ENCODE measurements at places on chromosomes 5 and 9.

DNA sequence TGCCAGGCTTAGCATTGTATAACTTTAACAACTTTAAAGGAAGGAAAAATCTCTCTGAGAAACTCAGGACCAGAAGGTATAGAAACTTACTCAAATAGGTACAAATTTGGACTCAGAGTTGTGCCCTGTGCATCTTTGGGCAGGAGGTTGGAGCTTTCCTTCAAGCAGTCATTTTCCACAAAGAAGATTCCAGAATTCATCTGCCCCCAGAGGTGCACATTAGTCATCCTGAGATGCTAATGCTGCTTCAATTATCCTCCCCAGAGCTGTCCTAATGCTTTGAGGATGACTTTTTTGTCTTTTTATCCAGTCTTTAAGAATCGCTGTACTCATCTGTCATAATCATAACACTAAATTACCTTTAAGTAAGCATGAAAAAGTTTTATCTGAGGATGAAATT lies 243.0 kb upstream of the WWC1 start:
- no peak for DNase-seq

DNA sequence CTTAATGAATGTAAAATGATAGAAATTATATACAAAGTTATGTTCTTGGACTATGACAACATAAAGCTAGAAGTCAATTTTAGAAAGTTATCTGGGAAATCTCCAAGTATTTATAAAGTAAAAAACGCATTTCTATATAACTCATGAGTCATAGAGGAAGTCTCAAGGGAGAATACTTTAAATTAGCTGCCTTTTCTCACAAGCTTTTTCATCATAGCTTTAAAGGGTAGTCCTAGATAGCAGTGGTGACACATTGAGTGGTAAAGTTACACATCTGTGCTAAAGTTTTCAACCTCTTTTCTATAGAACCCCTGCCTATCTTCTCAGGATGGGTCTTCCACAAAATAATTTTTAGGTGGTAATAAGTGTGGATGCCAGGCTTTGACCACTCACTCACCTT lies 598.3 kb upstream of the FAM174A start:
- DNase-seq, result no peak

DNA sequence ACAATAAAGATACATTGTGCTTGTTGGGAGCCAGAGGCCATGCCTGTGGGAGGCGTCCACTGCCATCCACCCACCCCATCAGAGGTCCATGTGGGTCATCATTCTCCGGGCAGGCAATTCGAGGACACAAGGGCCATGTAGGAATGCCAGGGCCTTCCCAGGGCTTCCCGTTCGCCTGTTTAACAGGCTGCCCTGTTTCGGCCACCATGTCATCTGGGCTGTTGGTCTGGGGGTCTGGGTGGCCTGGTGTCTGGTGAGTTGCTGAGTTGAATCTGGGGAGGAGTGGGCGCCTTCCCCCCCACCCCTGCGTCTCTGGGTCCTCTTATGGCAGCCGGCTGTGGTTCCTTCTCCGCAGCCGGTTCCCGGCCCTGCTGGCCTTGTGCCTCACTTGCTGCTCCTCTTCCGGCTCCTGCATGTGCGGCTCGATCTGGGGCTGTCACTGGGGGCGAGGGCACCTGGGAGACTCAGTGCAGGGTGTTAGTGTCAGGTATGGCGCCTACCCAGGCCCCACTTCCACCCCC lies 117.4 kb downstream of the WNK2 start:
- DNase-seq, result no peak

GRCh38 chr9:108377382-108377781 lies 478.4 kb downstream of the ACTL7B start:
- no peak for DNase-seq

- DNase-seq, result no peak
Observed at GRCh38 chr9:121604242-121604641, 47.2 kb upstream of the DAB2IP start.

- no peak for DNase-seq
Observed at GRCh38 chr5:107149243-107150005, 521.3 kb downstream of the EFNA5 start.

GRCh38 chr9:111691672-111692329 lies 30.4 kb downstream of the GNG10 start:
- DNase-seq, result peak; percentile 8

DNA sequence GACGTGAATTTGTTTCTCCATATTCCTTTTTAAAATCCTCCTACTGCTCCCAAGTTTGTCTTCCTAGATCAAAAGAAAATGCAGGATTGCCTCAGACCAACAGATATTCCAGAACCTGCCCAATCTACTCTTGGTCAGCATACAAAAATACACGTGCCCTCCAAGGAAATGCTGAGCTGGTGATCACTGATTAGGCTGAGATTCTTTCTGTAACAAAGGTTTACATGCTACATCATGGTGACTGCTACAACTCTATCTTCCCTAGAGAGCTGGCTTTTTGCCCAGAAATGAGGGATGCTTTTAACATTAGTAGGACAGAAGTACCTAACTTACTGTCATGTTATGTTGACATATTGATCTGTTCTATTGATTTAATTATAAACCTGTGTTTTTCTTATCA lies 35.5 kb downstream of the OR2Y1 start:
- DNase-seq, result no peak

DNA sequence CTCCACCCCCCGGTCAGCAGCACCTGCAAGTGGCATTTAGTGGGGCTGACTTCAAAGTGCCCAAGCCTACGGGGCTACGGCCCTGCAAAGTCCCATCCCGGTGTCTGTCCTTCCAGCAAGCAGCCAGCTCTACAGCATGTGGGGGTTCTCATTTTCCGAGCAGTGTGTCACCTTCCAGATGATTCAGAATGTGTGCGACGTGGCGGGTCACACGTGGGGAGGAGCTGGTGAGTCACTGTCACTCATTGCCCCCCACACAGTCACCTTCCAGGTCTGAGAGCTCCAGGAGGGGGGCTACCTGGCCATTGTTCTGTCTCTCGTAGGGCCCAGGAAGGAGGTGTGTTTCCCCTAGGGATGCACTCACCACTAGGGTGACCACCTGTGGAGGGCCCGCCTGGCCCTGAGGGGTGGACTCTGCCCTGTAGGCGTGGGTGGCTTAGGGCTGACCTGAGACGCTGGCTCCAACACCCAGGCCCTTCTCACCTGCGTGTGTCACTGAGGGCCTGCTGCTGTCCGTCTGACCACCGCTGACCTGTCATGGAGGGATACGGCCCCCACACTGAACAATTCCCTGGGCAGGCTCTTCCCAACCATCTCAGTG lies 70.2 kb downstream of the SEMA4D start:
- no peak for DNase-seq

- no peak for DNase-seq
Observed at GRCh38 chr5:73917433-73917832, 291.4 kb downstream of the ARHGEF28 start.

DNA sequence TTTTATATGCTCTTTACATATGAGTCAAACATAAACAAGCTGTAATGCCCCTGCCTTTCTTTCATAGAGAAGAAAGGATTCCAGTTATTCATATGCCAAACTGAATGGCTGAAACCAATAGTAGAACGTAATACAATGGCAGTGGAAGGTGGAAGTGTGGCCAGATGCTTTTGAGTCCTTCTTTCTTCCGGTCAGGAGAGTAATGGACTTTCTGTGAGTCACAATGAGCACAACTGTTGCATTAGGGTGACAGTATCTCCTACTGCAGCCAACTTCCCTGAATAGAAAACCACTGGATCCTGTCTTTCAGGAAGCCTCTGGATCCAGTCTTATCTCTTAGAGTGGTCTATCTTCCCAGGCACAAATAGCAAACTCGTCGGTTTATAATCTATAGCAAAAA lies 855.2 kb downstream of the MAT2B start:
- DNase-seq, result no peak

DNA sequence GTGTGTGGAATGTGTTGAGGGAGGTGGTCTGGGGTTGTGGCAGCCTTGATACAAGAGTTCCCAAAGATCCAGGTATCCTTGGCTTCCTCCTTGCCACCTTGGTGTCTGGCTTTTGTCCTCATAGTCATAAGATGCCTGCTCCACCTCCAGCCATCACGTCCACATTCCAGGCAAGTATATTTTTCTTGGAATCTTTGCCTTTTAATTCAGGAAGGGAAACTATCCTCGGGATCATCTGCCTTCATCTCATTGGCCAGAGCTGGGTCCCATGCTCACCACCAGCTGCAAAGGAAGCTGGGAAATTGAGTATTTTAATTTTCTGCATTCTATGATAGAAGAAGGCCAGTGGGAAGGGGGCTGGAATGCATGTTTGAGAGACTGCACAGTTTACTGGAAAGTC lies 186.7 kb downstream of the C9orf50 start:
- no peak for DNase-seq

DNA sequence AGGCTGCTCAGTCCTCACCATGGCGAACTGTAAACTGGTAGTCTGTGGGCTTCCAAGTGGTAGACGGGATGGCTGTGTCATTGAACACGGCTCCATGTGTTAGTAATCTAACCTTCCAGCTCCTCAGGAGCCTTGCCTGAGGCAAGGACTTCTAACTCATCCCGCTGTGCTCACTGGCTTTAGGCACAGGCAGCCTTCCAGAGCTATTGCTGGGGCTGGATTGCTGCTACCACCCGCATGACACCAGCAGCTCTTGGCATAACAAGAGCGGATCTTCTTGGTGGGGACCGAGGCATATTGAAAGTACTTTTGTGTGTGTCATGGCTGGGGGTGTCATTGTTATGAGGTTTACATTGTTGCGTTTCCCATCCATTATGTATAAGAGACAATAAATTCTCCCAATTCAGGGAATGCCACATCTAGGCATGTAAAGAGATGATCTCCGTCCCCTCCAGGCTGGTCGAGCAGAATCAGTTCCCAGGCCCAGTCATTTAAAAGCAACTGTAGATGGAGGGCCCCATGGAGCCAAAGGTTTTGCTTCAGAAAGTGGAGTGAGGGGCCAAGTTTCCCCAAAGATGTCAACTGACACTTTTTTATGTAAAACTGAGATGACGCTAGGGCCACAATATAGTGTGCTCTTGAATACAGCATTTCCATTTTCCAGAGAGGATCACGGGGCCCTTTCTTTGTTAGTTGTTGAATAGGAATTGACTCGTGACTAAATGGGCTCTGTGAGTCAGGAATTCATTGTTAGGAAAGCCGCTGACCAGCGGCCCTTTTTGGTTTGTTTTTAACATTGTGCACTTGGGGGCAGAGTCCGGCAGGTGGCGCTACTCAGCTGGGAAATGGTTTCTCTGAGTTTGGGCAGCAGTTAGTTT lies 759.5 kb downstream of the TAF11L14 start:
- peak; percentile 25 for DNase-seq

All from AG08396 (cell line).